Stimulated activated naive B cell treated with anti-CD40 and anti-IgM and Interleukin-4, amounts not matched to agents 10 μg/mL and 1 μg/mL and 100 μg/mL, for 72 hours (primary cell): ENCODE measurements at places on chromosomes 7 and 10.

DNA sequence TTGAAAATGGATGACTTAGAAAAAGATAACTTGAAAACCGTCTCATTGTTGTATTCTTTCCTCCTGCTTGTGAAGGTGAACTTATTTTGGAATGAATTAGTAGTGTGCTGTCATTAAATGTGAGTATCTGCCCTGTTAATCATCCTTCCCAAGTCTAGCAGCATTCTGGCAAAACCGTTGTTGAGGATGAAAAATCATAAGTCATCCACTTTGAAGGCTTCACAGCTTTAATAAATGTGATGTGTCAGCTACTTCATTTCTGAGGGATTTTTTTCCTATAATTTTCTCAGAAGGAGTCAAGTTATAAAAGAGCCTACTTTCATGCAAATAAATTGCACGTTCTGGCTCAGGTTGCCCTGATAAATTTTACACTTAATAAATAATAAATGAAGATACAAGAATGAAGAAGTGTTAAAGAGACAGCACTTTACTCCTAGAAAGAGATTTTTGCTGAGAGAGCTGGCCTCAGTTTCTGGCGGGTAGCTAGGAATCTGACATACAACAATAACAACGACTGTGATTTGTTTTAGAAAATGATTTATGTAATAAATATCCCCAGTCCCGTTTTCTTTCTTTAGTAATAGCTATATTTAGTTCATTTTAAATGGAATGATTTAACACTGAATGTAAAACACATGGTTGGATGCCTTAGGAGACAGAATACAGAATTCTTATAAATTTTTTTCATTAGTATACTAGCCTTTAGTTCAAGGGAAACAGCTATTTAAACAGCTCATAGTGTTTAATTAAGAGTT is 516.5 kb upstream of the KLF6 start:
- DNase-seq, result no peak

GRCh38 chr10:133277277-133277992 is 767 bp upstream of the ADAM8 start:
- DNase-seq, result no peak

DNA sequence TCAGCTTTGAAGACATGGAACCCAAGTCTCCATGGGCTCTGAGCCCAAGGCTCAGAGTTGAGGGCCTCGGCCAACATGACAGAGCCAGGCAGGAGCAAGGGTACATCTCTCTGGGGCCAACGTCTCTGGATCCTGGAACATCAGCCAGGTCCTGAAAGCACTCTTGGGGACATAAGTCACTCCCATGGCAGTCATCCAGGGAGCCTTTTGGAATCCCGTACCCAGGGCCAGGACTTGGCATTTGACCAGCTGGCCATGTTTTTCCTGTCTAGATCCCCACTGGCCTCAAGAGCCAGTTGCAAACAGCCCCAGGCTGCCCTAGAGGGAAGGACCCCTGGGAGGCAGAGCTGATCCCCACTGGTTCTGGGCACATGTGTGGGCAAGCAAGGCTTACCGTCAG is 4.3 kb upstream of the CXCL12 start:
- no peak for DNase-seq

GRCh38 chr10:97532935-97533671 is 34.4 kb downstream of the UBTD1 start:
- DNase-seq, result no peak

DNA sequence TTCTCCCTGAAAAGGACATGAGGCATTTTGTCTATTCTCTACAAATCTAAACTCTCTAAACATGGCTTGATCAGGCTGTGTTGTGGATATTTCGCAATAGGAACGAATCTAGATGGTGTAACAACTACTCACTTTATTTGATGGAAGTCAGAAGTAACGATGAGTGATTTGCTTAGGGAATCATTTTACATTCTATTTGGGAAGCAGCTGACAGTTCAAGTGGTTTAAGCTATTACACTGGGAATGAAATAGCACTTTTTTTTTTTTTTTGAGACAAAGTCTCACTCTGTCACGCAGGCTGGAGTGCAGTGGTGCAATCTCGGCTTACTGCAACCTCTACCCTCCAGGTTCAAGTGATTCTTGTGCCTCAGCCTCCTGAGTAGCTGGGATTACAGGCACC is 44.1 kb downstream of the NPY start:
- no peak for DNase-seq

GRCh38 chr7:51138123-51139085 is 178.2 kb downstream of the COBL start:
- DNase-seq, result no peak

GRCh38 chr10:34916314-34916713 is 101.2 kb upstream of the PARD3 start:
- DNase-seq, result no peak

- no peak for DNase-seq
These were observed 96.4 kb upstream of the DNAAF5 start for GRCh38 chr7:630111-630511.

DNA sequence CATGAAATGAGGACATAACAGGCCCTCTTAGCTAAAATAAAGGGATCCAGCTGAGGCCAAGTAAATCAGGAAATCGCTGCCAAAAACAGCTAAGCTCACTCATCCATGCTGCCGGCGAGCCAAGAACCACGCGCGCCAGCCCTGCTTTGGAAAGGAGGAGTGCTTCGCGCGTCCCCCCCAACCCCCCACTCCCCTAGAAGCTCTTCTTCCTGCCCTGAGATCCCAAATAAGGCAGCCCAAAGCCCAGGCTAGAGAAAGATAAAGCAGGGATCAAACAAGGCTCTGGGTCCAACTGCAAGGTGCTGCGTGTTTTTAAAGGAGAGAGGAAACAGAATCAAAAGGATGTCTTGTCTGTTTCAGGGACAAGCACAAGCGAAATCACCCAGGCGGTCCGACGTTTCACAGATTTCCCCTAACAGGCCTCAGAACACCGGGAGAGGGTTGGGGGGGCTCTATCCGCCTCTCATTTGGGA is 168.3 kb upstream of the AUTS2 start:
- no peak for DNase-seq

DNA sequence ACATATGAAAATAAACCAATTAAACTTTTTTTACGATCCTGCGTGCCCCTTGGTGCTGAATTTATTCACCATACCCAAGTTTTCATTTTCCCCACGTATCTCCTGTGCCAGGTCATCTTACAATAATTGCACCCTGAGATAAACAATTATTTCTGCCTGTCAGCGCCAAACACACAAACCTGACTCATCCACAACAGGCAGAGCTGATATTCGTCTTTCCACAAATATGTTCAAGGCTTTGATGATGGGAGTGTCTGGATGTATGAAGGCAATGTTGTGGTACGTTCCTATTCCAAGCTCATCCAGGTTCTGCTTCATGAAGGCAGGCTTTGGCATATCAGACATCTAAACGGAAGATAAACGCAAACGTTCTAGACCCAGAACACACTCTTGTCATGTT is 45.8 kb upstream of the RHEB start:
- no peak for DNase-seq

GRCh38 chr7:76998285-76998589 is 33.9 kb downstream of the SPDYE17 start:
- no peak for DNase-seq
